ENCODE measurements at places on chromosomes 7 and 10.

GRCh38 chr7:102421706-102422240 is 11.6 kb upstream of the ORAI2 start:
- DNase-seq = no peak

DNA sequence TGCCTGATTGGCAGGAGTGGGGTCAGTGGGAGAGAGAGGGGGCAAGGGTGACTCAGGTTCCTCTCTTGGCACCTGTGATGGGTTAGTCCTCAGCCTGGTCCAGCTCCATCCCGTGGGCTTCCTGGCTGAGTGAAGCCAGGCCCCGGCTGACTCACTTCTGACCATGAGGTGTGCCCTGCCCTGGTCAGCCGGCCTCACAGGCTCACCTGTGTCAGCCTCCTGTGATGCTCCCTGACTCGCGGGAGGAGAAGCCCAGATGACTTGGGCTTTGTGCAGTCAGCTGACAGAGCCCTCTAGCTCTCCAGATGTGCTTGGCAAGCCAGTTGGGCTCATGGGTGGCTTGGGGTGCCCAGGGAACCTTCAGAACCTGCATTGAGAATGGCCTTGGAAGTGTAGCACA is 16.0 kb upstream of the PPIF start:
- DNase-seq = no peak

GRCh38 chr7:129949292-129950133 is 3.2 kb downstream of the UBE2H start:
- peak; percentile 32 for DNase-seq

DNA sequence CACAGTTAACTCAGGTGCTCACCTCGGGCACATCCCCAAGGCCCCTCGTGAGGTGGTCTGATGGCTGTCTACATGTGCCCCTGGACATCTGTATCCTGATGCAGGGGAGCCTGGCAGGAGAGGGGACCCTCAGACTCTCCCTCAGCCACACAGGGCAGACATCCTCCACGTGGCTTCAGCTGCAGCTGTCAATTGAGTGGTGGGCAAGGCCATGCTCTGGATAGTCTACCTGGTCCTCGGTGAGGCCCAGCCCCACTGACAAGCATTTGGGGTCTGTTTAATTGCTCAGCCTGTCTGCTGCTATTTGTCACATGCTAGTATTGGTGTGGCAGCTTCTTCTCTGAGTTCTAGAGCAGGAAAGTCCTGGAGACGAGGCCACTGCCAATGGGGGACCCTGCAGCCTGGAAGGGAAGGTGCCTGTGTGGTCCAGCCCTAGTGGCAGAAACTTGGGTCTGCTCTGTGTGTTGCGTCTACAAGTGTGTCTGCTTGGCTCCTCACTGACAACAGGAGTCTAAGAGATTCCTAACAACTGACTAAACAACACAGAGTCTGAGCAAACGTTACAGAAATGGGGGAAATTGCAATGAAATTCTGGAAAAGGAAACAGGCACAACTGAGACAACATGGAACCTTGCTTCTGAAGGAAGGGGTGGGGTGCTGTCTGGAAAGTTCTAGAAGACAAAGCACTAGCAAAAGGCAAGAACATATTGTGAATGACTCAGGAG is 59.3 kb upstream of the IGFBP3 start:
- DNase-seq = no peak

GRCh38 chr10:2798336-2799022 is 268.9 kb upstream of the PFKP start:
- DNase-seq = no peak
